Activated T-helper 17 cell treated with anti-CD3 and anti-CD28 coated beads, Interleukin-2, amount 50 U/mL, for 72 hours (primary cell): ENCODE measurements at places on chromosomes 7 and 10. TPM values are rescaled to one million over a fixed set of nuclear protein-coding genes. Genes with fewer than 3 reads are reported as not detected.

Gene TRIM74
- 0.89 TPM for total RNA-seq

DNA sequence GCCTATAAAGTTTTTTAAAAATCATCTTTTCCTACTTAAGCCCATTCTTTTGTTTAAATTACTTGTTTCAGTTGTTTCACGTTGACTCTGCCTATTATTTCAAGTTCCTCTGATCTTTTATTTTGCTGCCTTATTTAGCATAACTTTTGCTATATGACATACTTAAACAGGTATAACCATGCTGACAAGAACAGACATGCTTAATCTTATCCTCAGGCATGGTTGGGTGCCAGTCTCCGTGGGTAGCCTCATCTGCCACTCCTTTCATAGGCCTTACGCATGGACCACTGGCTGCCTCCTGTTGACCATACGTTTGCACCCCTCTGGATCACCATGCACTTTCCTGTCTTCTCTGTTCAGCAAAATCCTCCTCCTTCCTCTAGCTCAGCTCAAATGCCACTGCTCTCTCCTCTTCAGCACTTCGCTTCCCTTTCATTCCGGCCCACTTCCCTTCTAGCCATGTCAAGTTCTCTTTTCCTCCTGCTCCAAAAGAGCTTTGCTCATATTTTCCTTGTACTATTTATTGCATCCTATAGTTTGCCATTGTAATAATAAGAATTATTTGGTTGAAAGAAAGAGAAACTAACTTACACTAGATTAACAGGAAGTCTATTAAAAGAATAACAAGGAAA, 10.0 kb upstream of the TSPAN33 start:
- ATAC-seq: no peak

Gene CFAP70
- total RNA-seq: 0.74 TPM

DNA sequence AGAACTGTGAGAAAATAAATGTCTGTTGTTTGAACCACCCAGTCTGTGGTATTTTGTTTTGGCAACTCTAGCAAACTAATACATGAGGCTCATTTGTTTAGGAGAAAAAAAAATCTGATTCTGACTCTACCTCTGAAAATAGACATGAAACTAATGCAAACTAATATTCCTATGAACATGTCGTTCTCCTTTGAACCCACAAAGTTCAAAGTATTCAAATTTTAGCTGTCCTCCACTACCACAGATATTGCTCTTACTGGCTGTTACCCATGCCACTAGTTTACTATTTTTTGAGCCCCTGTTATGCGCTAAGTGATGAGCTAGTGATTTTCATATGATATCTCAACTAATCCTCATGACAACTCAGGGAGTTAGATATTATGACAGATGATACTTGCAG, 58.8 kb upstream of the ZNF804B start:
- ATAC-seq: no peak

DNA sequence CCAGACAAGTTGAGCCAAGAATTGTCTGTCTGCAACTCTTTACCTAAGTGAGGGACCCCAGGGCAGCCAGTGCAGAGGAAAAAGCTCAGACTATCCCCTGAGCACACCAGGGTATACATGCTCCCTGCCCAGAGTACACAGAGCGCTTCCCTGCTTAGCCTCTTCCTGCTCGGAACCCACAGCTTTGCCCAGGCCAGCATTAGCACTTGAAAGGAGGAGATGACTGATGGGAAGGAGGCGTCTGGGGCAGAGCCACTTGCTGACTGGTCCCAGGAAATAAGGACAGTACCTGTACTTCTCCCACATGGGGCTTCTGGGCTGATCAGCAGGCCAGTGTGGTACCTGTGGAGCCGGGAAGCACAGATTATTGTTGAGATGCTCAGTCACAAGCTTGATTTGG, 48.4 kb upstream of the TRIM8 start:
- ATAC-seq: no peak

Gene PNLIP
- total RNA-seq: not detected

DNA sequence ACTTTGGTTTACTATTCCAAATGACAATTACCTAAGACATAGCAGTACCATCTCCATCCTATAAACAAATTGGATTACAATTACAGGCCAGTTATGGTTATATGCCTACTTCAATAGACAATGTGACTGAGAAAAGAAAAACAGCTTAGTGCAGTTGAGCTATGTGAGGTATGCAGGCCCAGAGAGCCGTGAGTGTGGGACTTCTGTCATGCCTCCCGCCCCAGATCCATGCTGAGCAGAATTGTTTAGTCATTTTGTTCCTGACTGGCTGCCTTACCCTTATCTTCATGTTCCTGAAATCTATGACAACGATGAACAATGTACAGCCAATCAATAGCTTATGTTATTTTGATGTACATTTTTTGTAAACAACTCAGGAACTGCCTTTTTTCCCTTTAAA, 21.7 kb downstream of the LARP4B start:
- no peak for ATAC-seq

Gene AKR1C2
- total RNA-seq: not detected

DNA sequence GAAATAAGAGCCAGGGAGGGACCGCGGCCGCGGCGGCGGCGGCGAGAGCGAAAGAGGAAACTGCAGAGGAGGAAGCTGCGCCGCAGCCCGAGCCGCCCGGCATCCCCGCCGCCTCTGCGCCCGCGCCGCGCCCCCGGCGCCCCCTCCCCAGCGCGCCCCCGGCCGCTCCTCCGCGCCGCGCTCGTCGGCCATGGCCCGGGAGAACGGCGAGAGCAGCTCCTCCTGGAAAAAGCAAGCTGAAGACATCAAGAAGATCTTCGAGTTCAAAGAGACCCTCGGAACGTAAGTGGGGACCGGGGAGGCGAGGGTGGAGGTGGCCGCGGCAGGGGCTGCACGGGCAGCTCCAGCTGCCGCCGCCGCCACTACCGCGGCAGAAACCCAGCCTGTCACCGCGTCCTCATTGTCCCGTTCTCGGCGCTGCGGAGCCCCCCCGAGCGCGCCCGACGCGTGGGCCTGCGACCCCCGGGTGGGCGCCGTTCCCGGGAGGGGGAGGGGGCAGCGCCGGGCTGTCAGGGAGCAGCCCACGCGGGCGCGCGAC, 351 bp downstream of the CAMK1D start:
- no peak for ATAC-seq

Gene CYP2C19
- not detected for total RNA-seq

Gene TRPV5
- not detected for total RNA-seq
